CD4-positive, alpha-beta T cell treated with Interleukin-21 for 1 hour (primary cell): ENCODE measurements at places on chromosomes 1 and 21.

DNA sequence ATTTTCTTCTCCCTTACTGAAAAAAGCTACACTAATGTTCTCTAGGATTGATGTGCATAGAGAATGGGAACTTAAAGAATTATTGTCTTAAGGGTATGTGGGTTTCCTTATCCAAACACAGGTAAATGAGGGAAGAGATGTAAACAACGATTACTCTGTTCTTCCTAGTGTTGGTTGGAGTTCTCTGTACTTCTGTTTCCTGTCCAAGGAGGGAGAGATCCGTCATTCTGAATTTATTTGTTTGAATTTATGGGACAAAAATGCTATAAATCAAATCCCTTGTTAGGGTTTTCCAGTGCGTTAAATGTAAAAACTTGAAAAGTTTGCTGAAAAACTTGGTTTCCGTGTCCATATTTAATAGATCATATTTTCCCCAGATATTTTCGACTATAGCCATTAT lies 29.6 kb downstream of the LAMC1 start:
- no peak for DNase-seq

- DNase-seq = no peak
Measured at GRCh38 chr1:162070094-162070748, 730 bp downstream of the NOS1AP start.

DNA sequence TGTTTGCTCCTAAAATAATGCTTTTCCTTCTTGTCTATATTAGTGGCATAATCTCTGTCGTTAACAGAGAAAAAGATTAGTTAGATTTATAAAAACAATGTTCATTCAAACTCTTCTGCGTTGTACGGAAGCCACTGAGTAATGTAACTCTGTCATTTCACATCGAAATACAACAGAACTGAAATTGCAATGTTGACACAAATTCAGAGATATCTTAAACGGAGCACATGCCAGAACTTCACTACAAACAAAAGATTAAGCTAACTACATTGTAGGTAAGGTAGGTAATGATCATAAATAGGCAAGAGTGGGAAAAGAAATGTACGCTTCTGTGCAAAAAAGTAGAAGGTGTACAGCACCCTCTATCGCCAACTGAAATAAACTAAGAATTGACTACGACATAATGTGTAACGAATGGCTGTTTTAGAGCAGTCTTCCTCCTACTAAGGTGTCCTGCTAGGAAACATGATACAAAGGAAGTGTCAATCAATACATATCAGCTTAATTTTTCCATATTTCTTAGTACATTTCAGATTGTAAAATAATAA lies 56.6 kb downstream of the PCNX2 start:
- DNase-seq = no peak

DNA sequence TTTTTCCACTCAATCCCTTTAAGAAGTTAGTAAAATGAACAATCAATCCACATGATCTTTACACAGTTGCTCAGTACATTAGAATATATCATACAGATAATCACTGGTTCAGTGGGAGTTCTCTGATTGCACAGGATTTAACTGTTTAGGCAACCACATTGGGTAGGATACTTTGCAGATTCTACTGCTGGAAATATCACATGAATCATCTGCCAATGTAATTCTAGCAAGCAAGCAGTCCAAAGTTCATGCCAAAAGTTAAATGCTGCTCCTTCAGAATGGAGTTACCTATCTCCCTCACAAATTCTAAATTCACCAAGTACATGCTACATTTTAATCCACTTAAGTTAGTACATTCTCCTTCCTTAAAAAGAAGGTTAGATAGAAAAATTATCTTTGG lies 52.4 kb downstream of the NEGR1 start:
- DNase-seq = no peak

DNA sequence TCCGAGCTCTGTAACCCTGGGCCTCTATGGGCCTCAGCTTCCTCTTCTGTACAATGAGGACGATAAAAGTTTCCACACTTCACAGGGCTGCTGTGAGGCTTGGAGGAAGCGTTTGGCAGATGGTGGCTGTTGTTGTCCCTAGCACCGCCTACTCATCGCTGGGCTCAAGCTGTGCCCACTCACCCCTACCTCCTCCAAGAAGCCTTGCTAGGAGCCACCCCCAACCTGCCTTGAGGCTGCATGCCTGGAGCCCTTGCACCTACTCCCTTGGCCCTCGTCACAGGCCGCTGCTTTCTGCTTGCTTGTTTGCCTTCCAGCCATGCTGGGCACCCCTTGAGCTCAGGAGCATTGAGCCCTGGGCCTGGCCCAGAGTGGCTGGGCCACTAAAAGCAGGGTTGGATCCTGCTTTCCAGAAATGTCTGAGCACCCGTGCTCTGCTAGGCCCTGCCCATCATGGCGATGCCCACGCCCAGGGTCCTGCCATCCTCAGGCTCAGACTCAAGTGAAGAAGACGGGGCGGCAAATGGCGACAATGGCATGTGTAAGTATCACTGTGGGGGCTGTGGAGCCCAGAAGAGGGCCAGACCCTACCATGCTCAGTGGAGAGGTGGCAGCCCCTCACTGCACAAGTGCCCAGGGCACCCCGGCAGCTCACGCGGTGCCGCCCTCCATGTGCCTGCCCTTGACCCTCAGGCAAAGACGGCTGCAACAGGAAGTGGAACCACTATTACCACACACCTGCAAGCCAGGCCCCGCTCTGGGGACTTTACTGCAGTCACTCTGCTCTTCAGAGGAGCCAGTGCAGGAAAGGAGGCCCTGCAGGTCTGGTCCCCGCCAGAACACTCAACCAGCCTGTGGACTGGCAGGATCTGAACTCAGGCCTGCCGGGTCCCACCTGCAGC lies 9.5 kb downstream of the SH3BGRL3 start:
- peak; percentile 48 for DNase-seq

DNA sequence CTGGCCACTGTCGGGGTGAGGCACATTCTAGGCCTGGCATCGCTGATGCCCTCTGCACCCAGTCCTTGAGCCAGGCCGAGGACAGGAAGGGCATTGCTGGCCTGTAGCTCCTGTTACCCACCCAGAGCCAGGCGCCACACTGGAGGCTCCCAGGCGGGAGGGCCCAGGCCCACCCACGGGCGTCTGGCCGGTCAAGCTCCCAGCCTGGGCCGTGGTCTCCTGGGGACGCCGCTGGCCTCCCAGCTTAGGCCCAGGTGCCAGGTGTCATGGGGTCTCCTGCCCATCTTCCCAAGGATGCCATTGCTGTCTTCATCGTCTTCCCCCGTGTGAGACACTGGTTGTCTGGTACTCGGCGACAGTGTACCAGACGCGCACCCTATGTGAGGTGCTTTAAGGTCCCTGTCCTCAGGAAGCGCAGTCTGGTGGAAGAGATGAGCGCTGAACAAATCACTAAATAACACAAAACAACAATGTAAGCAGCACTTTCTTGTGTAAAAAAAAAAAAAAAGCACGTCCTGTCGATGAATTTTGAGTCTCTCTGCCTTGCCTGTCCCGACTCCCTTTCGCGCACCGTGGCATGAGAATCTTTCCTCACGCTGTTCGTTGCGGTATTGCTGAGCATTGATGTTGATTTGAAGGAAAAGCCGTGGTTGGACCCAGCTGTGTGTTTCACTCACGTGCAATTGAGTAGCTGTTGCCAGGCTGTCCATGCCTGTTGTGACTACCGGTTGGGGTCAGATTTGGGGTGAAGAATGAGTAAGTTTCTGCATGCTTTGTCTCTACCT lies 27.0 kb upstream of the TRAPPC10 start:
- no peak for DNase-seq
